ENCODE measurements at places on chromosomes 13 and 19.

DNA sequence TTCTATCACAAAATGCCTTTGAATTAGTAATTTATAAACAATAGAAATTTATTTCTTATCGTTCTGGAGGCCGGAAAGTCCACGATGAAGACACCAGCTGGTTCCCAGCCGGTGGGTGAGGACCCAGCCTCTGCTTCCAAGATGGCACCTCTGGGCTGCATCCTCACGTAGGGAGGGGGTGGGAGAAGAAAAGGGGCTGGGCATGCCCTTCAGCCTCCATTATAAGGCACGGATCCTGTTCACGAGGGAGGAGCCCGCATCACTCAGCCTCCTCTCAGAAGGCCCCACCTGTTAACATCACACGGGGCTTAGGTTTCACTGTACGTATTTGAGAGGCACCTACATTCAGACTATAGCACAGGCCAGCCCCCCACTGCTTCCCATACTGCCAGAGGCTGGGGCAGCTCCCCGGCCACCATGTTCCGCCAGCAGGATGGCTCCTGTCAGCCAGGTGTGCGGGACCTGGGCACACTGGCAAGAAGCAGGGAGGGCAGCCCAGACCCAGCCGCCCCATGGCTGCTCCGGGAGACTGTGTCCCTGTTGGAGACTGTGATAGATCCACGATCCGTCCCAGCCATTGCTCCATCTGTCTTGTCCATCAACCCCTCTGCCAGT is 131.6 kb downstream of the SOX1 start:
- no peak for DNase-seq

DNA sequence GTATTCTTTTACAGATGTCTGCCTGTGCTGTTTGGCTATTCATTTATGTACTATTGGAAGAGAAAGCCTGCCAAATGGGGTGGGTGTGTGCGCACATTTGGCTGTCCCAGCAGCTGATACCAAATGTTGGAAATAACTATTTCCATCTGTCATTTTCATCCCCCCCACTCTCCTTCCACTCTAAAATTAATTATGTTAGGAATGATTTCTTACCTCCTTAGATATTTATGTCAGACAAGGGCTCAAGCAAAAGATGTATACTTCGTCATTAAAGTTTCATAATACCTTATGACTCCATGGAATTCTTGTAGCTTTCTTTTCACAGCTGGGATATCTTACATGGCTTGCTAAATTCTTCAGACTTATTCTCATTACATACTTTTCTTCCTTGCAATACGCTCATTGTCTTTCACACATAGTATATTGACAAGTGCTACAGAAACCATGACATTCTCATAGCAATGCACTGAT is 18.6 kb downstream of the ITM2B start:
- no peak for DNase-seq

DNA sequence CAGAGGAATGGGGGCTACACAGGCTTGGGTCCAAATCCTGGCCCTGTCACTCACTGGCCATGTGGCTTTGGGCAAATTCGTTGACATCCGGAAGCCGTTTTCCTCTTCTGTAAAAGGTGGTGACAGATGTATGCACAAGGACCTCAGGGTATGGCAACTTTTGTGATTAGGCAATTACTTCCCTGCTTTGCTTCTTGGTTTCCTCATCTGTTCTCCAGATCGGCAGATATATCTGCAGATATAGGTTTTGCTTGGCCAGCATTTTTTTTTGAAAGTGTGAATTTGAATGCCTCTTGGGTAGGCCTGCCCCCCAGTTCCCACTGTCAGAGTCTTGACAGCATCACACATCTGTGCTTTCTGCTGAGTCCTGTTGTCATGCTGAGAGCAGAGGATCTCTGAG is 17.7 kb downstream of the TMEM272 start:
- DNase-seq = no peak

- DNase-seq = no peak
Observed at GRCh38 chr13:85541476-85541875, 257.7 kb downstream of the SLITRK6 start.

GRCh38 chr13:67515895-67516294 is 285.8 kb upstream of the PCDH9 start:
- DNase-seq = no peak

DNA sequence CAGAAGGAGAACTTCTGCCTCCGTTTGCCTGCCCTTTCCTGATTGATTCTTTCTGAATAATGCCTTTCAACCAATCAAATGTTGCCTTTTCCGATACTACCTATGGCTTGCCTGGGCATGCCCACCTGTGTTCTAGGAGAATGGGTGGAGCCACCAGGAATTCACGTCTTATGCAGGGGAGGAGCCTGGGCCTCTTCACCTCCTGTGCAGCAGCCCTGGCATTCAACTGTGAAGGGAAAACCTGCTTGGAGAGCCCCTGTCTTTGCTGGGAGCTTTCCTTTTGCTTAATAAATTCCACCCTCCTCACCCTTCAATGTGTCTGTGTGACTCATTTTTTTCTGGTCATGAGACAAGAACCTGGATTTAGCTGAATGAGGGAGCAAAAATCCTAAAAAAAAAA is 730.7 kb downstream of the UQCRFS1 start:
- DNase-seq = no peak
